Jurkat, Clone E6-1 (cell line): ENCODE measurements at places on chromosomes 2 and 18.

GRCh38 chr2:6823111-6823510 is 42.6 kb downstream of the CMPK2 start:
- no peak for DNase-seq

GRCh38 chr18:68942230-68942629 is 144.3 kb downstream of the CCDC102B start:
- DNase-seq, result no peak

DNA sequence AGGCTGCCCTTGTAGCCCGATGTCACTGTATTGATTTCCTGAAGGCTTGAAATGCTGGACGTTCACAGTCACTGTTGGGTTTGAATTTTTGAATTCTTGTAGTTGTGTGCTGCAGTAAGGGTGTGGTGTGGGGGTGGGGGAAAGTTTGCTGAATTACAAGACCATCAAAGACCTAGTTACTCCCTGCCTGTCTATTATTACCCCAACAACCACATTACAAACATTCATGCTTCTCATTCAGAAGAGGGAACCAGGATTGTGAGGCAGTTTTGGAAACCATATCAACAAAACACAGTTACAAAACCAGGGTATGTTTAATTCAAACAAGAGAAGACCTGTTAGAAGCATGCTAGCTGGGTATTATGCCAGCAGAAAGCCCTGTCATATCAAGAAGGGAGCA is 85.8 kb downstream of the CLHC1 start:
- no peak for DNase-seq

GRCh38 chr2:134610871-134611270 is 107.9 kb downstream of the TMEM163 start:
- DNase-seq, result no peak

- DNase-seq, result no peak
Measured at GRCh38 chr2:161681046-161681445, 56.8 kb downstream of the SLC4A10 start.

GRCh38 chr2:51304311-51304710 is 272.4 kb upstream of the NRXN1 start:
- DNase-seq, result no peak

DNA sequence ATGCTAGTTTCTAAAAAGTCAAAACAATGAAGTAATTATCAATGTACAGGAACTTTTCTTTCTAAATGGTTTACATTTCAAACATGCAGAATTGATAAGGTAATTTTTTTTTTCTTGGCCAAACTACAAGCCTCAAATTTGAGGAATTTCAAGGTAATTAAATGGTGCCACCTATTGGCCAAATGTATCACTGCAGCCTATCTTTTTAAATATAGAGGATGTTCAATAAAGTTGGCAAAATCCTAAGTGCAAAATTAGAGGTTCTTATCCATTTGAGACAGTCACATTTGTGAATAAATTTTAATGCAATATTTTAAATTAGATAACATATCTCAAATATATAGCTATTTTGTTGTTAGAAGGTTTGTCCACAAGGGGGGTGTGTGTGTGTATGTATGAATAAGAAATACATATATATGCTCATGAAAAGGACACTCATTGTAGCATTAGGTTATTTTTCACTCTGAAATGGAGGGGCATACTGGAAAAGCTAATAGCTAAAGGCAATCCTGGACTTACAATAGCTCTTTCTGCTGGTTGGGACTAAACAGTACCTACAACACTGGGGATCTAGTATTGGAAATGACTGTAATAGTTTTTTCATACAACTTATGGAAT is 26.2 kb downstream of the MMADHC start:
- peak; percentile 26 for DNase-seq

DNA sequence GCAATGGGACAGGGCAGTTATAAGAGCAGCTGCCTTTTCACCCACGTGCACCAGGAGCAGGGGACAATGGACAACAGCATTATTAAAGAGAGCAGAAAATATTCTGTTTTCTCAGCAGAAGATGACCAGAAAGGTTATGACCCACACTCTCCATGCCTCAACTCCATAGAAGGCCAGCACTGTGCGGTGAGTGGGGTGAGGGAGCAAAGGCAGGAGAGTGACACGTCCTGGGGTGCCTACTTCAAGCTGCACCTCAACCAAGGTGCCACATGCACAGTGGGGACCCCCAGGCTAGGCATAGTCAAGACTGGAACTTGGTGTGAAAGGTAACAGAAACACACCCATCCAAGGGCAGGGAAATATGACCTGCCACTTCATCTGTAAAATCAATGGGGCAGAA is 50.4 kb downstream of the POLR1A start:
- DNase-seq, result no peak

- no peak for DNase-seq
Measured at GRCh38 chr2:239912171-239912937, 112.8 kb downstream of the NDUFA10 start.

DNA sequence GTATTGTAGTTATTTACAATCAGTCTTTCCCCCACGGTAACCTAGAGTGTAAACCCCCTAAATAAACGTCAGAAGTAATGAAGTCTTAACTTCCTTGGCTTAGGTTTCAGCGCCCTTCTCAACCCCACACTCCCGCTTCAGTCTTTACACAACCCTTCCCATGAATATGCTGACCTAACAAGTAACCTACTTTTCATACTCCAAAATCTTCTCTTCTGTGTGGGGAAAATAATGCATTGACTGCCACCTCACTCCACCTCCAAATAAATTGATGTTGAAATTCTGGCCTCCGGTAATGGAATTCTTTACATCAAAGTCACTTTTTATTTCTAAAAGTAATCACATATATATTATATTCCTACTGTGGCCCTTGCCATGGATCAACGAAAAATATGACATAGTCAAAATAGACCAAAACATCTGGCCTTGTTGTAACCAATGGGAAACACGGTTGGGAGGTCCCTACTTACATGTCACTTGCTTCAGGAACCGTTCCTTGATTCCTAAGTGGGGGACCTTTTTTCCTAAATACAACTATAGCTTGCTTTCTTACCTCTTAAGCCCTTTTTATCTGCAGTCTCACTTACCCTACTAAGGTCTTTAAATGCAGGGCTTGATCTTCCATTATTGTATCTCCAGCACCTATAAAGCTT is 961 bp downstream of the GEN1 start:
- DNase-seq, result no peak

GRCh38 chr18:49890041-49890440 is 76.7 kb upstream of the ACAA2 start:
- DNase-seq, result no peak

GRCh38 chr2:172109256-172109987 is 6.7 kb upstream of the DLX2 start:
- DNase-seq, result no peak

- DNase-seq, result no peak
Measured at GRCh38 chr2:79721966-79722365, 209.1 kb downstream of the CTNNA2 start.

DNA sequence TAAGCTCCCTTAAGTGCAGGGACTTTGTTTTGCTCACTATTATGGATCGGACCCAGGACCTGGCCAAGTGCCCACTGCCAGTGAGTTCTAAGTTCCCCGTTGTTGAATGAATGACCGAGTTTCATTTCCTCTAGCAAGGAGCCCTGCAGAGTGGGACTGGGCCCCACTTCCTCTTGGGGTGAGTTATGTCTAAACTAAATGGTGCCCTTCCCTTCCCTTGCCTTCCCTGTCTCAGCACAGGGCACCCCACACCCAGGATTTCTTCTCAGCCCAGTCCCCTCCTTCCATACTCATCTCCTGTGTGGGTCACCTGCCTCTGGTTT is 195.3 kb upstream of the HS6ST1 start:
- no peak for DNase-seq

- no peak for DNase-seq
Measured at GRCh38 chr18:50131591-50131990, 63.4 kb downstream of the MYO5B start.
